ENCODE measurements at places on chromosomes 7 and 10.

GRCh38 chr10:26843736-26844135 lies 17.0 kb downstream of the ABI1 start:
- DNase-seq = no peak

DNA sequence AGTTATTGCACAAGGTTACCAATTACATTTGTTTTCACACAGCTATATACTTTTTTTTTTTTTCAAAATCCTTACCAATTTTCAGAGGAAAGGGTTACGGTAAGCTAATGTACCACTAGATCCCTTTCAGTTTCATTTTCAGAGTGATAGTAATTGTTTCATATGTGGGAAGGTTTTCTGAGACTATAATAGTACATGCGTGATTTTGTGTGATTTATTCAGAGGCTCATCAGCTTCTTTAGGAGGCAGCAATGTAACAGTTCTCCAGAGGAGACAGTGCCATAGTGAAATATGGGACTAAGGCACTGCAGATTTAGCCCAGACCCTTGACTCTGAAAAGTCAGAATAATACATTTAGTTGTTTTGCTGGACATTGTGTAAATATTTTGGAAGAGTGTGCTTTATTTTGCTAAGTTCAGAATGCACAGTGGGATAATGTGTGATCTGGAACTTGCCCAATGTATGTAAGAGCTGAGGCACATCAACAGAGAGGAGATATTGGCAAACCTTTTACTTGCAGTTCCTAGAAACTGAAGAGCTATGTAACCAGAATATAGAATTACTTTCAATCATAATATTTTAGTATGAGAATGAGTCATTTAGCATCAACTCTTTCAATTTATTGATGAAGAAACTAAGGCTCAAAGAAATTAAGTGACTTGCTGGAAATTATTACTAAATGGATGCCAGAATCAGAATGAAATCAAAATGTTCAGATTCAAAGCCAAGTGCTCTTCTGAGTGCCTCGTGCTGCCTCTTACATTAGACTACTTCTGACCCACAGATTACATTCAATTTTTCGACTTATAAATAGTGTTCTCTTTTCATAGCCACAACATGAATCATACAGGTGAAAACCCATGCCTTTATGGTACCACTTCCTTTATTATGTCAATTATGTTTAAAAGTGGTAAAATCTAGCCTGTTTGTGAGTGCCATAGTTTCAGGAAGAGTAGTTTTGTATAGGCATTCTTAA lies 207.7 kb upstream of the TEX47 start:
- DNase-seq = peak; percentile 3

DNA sequence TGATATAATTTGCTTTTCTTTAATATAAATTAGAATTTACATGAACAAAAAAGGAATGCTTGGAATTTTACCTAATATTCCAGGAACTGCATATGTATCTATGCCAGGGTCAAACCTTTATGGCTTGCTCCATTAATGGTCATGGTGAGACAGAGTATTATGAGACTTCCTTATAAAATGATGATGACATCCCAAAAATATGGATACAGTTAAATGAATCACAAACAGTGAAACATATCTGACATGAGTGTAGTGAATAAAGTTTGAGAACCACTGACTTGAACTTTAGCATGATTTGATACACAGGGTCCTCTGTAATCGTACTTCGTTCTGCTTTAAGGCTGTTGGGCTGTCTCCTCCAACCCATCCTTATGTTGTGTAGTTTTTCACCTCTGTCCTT lies 51.8 kb downstream of the MARCHF5 start:
- no peak for DNase-seq

DNA sequence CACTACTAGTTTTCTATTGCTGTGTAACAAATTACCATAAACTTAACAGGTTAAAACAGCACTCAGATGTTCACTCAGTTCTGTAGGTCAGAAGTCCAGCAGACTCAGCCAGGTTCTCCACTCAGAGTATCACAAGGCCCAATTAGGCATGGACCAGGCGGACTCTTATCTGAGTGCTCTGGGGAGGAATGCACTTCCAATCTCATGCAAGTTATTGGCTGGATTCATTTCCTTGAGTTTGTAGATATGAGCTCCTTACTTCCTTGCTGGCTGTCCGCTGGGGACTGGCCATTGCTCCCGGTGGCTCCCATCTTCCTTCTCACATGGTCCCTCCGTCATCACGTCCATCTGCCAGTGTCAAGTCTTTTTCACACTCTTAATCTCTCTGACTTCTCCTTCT lies 137.0 kb upstream of the PRR15 start:
- DNase-seq = no peak

- peak; percentile 99 for DNase-seq
Measured at GRCh38 chr10:37976091-37976879, at the start of gene ZNF25. ZNF25 (minus strand) TSS chr10:37976647; CDS start chr10:37971722, 4,925 bp downstream.

- DNase-seq = no peak
Measured at GRCh38 chr10:112775381-112775780, 174.7 kb upstream of the TCF7L2 start.

DNA sequence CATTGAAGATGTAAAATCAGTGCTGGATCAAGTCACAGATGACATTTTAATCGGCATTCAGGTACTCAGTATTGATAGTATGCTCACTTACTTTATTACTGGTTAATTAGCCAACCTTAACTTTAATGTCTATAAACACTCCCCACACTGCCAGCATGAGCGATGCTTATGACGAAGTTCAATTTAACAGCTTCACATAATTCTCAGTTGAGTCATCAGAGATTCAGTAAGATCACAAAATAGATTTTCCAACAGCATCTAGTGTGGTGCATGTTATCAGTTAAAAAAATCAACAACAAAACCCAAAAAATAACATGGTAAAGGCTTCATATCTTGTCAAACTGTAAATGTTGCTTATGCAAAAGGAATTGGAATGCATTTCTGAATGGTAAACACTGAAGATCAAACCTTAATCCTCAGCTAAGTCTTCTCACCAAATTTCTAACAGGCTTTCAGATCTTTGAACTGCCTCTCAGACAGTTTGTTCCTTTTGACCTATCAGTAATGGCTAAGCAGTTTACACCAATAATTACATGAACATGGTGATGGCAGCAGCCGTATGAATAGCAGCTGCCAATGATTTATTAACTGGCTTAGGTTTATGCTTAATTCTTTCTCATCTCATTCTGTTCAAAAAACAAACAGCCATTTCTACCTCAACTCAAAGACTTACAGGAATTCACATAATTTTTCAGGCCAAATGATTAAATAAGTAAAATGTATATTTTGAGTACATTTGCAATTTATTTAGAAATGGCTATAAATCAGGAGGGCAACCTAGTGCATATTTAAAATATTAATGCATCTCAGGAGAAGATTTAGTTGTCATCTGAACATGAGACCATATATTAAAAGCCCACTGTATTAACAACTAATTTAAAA lies 98.5 kb downstream of the CABCOCO1 start:
- peak; percentile 38 for DNase-seq

GRCh38 chr10:24344279-24344678 lies 135.3 kb downstream of the KIAA1217 start:
- peak; percentile 21 for DNase-seq

DNA sequence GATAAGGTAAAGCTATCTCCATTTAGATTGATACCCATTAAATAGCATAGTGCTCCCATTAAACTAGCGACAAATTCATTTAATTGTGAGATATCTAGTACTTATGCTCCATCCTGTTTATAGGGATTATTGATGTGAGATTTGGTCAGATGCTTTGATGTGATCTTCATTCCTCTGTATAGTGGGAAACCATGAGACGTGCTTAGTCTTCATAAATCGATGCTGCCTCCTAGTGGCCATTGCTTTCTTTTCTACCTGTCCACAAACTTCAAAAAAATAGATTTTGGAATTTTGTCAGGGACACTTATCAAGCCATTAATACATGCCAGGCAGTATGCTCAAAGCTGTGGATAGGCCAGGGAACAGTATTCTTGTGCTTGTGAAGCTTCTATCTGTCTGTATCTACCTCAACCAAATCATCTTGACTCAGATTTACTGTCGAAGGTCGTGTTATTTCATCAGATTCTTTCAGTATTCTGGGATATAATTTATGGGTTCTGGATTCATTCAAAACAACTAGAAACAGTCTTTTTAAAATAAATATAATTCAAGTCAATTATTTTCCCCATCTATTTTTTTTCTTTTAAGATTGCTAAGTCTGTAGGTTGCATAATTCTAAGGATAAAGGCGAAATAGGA lies 12.0 kb downstream of the LSM8 start:
- peak; percentile 84 for DNase-seq

DNA sequence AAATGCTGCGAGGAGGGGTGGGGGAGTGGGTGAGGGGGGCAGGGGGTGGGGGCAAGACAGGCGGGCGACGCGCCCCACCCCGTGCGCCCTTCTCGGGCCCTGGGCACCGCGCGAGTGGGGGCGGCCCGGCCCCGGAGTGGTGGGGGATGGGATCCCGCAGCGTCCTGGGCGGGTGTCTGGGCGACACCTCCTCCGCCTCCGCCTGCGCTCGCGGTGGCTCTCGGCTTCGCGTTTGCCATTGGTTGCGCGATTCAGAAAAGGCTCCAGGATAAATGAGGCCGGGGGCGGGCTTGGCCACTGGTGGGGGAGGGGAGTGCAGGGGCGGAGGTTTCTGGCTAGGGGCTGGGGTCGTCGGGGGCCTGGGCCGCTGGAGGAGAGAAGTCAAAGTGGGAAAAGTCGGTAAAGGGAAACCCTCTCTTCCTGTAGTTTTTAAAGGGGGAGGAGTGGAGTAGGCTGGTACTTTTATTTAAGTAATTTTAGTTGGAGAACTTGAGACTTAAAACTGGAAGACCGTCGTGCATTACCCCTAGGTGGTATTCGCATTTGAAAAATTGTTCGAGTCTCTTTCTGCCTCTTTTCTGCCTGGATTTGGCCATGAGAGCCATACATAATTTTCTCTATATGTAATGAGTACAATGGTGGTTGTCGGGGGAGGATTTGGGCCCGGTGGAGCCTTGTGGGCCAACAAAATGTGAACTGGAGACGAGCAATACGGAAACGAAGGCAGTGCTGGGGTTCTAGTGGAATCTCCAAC lies 992 bp upstream of the IGF2BP3 start:
- DNase-seq = peak; percentile 40

DNA sequence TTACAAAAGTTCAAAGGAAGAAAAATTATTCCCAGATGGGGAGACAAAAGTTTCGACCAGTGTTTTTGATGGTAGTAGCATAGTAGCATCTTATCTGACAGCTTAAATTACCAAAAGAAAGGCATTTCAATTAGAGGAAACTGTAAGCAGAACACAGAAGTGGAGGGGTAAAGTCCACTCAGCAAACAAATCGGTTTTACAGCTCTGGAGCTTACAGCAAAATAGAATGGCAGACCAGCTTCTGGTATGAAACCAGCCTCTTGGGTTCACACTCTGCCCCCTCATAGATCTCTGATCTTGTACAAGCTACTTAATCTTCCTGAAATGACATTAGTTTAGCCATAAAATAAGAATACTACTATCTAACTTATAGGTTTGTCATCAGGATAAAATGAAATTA lies 118.6 kb downstream of the RNF32 start:
- no peak for DNase-seq

GRCh38 chr7:120404042-120404441 lies 131.1 kb downstream of the KCND2 start:
- no peak for DNase-seq

GRCh38 chr10:631266-631665 lies 58.2 kb downstream of the DIP2C start:
- DNase-seq = no peak

Data from hematopoietic multipotent progenitor cell treated with erythropoietin and hydrocortisone succinate and interleukin-3 and kit ligand, for 4 days (in vitro differentiated cells).